Occipital lobe (tissue), 3 donors: ENCODE measurements at places on chromosomes 4 and X.

DNA sequence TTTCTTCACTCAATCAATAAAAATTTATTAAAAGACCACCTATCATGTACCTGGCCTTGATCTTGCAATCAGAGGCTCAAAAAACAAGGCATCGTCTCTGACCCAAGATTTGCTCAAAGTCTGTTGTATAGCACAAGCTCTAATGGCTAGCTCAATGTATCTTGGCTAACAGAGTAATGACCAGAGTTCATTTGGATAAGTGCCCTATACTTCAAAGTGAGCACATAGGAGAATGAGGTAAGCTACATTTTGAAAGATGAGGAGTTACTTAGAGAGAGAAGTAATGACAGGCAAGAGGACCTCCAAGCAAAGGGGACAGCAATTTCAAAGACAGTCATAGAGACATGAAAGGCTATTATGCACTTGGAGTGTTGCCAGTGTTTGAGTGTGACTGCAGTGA, 22.9 kb upstream of the GABRQ start:
- no peak for DNase-seq

GRCh38 chr4:177077095-177077971, 232.3 kb upstream of the NEIL3 start:
- DNase-seq = no peak

DNA sequence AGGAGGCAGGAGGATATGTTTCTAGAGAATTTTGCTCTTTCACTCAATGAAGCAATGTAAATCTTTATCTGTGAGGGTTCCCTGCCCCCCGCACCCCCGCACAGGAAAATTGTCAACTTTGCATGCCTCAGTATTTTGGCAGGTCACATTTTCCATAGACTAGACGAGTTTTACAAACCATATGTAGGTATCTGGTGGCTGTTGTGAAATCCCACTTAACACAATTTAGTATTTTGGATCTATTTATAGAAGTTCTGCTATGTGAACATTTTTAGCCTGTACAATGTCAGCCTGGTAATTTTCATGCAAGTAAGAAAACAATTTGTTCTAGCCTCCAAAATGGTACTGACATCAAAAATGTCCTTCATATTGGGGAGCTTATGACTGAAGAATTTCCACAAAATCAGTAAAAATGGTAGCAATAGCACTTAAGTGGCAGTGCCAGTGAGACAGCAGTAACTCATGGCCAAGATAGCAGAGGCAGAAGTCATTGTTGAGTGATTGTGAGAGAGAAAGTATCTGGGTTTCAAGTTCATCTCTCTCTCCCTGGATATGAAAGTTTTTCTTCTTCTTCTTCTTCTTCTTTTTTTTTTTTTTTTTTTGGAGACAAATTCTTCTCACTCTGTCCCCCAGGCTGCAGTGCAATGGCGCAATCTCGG, 12.4 kb upstream of the FRYL start:
- DNase-seq = no peak

GRCh38 chr4:53960843-53961242, 103.6 kb downstream of the CHIC2 start:
- no peak for DNase-seq

GRCh38 chr4:55610381-55610780, 18.3 kb upstream of the PDCL2 start:
- no peak for DNase-seq

DNA sequence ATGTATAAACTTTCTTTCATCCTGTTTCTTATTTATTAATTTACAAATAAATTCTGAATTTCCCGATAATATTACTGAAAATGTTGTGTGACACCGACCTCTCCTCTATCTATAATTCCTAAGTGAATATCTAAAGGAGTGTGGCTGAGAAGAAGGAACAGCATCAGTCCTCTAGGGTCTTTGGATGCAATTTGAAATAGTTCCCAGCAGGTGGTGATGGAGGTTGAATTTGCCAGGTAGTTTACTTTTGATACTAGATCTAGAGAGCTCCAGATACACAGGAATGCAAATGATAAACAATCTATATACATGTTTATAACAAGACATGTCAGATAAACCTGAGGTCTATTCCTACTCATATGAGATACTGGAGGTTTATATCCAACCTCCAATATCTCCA, 305.4 kb downstream of the PCDH18 start:
- no peak for DNase-seq

DNA sequence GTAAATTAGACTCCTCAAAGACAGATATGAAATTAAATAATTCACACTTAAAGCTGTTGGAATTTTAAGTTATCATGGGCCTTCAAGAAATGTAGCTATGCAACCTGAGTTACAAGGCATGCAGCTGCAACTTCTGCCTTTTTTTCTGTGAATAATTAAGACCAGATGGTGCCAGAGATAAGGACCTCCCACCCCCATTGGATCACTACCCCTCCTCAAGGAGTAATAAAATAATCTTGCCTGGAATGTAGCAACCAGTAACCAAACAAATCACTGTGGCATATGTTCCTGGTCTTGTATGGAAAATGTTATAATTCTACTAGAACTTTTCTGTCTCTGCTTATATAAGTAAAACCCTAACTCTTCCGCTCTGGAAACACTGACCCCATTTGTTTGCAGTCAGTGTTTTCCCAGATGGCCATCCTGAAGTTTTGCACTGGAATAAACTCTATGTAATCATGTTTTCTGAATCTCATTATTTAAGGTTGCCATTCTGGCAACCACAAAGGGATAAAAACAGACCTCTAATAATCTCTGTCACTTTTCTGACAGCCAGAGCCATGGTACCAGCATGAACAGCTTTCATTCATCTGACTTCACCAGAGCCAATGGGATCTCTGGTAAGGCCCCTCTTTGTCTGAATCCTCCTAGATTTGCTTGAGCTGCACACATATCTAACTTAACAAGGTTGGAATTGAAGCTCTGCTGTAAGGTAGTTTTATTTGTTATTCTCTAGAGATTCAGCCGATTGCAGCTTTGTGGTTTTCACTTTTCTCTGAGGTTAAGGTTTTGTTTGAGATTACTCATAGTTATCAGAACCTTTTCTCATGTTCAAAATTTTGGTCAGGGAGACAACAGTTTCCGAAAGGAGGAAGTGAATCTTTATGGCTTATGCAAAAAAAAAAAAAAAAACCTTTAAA, 274.6 kb downstream of the NAF1 start:
- DNase-seq = no peak

DNA sequence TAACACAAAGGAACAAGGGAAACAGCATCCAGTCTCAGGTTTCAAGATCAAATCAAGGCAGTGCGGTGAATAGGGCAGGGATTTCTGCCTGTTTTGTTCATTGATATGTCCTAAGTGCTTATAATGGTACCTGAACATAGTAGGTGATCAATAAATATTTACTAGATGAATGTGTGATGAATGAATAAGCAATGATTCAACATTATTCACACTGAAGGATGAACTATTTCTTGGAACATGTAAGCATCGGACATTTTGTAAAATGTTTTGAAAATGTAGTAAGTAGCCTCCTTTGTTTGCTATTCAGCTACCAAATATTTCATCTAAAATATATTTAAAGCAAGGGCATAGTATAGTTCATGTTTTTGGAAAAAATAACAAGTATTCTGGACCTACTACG, 67.8 kb downstream of the USP38 start:
- no peak for DNase-seq
